GM19239 (cell line): ENCODE measurements at places on chromosomes 1 and 21.

DNA sequence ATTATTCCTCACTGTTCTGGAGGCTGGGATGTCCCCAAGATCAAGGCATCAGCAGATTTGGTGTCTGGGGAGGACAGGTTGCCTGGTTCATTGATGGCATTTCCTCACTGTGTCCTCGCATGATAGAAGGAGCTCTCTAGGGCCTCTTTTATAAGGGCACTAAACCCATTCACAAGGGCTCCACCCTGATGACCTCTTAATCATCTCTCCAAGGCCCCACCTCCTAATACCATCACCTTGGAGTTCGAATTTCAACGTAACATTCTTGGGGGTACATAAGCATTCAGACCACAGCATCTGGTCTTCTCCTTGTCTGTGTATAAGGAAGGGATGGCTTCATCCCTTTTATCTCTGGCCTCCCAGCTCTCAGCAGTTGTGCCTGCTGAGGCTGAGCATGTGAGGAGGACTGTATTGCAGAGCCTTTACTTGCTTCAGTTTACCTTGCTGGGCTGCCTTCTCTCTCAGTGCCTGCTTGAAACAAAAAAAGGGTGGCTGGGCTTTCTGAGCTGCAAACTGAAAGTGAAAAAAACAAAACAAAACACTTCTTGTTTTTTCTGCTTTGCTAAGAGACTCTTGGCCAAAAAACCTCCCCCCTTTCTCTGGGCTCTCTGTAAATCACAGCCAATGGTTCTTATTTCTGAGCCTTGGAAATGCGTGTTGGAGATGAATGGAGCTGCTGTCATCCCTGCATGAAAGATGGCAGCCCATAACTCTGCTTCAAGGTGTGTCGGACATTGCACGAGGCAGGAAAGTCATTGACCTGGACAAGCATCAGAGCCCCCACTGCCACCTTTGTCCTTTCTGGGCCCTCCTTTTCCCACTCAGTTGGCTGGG is 75.8 kb downstream of the RHOU start:
- DNase-seq, result peak; percentile 24

- no peak for DNase-seq
Observed at GRCh38 chr1:207750631-207751305, 1.1 kb upstream of the CD46 start.

DNA sequence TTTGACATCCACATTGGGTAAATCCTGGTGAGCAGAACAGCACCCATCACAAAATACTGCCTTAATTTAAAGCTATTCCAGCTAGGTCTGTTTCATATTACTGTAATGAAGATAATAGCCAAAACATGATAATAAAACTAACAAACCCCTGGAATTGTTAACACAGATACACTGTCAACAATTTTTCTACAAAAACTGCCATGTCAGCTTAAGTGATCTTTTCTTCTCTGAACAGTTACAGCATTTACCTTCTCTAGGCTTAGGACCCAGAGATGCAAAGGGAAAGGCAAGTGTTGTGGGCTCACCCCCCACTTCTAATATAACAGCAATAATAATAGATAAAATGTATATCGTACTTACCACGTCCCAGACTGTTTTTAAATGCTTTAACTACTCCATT is 92.1 kb downstream of the SMYD3 start:
- DNase-seq, result no peak

- DNase-seq, result no peak
Observed at GRCh38 chr1:41383094-41383852, 22.0 kb downstream of the FOXO6 start.

- DNase-seq, result no peak
Observed at GRCh38 chr1:11237356-11237755, 25.0 kb downstream of the MTOR start.

DNA sequence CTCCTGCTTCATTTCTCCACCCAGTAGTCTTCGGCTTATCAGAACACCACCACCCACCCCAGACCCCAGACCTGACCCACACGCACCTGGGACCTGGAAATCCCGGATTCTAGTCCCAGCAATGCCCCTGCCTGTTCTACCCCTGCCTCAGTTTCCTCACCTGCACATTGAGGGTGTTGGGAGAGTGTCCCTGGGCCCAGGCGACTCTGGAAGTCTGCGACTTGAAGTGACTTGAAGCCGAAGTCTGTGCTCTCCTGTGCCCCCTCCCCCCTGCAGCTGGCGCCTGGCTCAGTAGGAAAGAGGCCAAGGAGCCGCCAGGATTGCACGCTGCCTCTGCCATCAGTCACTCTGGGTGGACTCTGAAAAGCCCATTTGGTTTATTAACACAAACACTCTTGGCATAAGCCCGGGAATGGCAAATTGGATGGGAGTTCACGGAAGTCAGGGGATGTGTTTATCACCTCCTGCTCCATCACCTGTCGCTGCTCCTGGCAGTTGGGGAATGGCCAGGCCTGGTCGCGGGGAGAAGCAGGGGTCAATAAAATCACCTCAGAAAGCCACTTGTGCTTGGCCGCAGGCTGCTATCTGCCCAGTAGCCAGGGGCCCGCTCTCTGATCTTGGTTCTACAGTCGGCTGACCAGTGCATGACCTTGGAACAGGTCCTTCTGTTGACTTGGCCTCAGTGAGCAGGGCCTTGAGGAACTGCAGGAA is 132.7 kb downstream of the ACTL8 start:
- no peak for DNase-seq

GRCh38 chr1:119388450-119388849 is 19.9 kb downstream of the HAO2 start:
- no peak for DNase-seq

GRCh38 chr1:66013371-66013770 is 220.7 kb downstream of the PDE4B start:
- no peak for DNase-seq
